Bronchial smooth muscle cell (primary cell): ENCODE measurements at places on chromosomes 1 and 21. TPM values are rescaled to one million over a fixed set of nuclear protein-coding genes. Genes with fewer than 3 reads are reported as not detected.

Gene NBPF6
- not detected in 2 replicates for total RNA-seq

Gene TEDDM1
- total RNA-seq = not detected in 2 replicates

Gene FAM3B
- total RNA-seq = not detected in 2 replicates

Gene SLC22A15
- total RNA-seq = 2.7 and 3.0 TPM in 2 replicates

Gene USP25
- total RNA-seq = 32.3 and 33.4 TPM in 2 replicates

Gene SH3BGRL3
- 31.1 and 52.8 TPM in 2 replicates for total RNA-seq

Gene CACNA1E
- 0.09 TPM in 1 of 2 replicates, not detected in the other for total RNA-seq

Gene BCL2L15
- under 0.01 TPM in 2 replicates for total RNA-seq

Gene S100A1
- 0.63 TPM in 1 of 2 replicates, not detected in the other for total RNA-seq

Gene NPPB
- not detected in 2 replicates for total RNA-seq

Gene CLCA4
- total RNA-seq = not detected in 2 replicates

Gene KCNC4
- total RNA-seq = 2.1 and 3.6 TPM in 2 replicates

Gene NEK2
- total RNA-seq = 0.26 and 3.5 TPM in 2 replicates

Gene GPR25
- total RNA-seq = not detected in 2 replicates

Gene F13B
- not detected in 2 replicates for total RNA-seq

Gene LYPD8
- total RNA-seq = not detected in 2 replicates

Gene MX2
- 0.34 and 0.63 TPM in 2 replicates for total RNA-seq

Gene HCRTR1
- total RNA-seq = not detected in 2 replicates

Gene LCE2B
- not detected in 2 replicates for total RNA-seq

Gene FBLIM1
- 10.7 and 11.8 TPM in 2 replicates for total RNA-seq

Gene FPGT
- 9.9 and 14.3 TPM in 2 replicates for total RNA-seq

Gene LMOD1
- total RNA-seq = 3.5 and 11.8 TPM in 2 replicates

Gene FTCD
- 0.60 and 0.63 TPM in 2 replicates for total RNA-seq

Gene DENND2D
- total RNA-seq = 5.7 and 8.9 TPM in 2 replicates

Gene PTPRC
- total RNA-seq = not detected in 2 replicates

Gene ZBTB40
- total RNA-seq = 5.8 and 6.4 TPM in 2 replicates

Gene C4BPA
- total RNA-seq = under 0.01 TPM in 1 of 2 replicates, not detected in the other

Gene FCRL2
- total RNA-seq = not detected in 2 replicates

Gene TMEM59
- total RNA-seq = 356 and 527 TPM in 2 replicates

Gene EPHB2
- 37.2 and 42.3 TPM in 2 replicates for total RNA-seq

Gene NR0B2
- total RNA-seq = not detected in 2 replicates

Gene RASSF5
- total RNA-seq = 1.7 and 2.4 TPM in 2 replicates
